ENCODE measurements at places on chromosomes 4 and X. TPM values are rescaled to one million over a fixed set of nuclear protein-coding genes. Genes with fewer than 3 reads are reported as not detected.

GRCh38 chr4:22299678-22300077, 216.2 kb downstream of the ADGRA3 start:
- no peak for DNase-seq

- DNase-seq = no peak
These were observed 1190.2 kb upstream of the AGA start for GRCh38 chr4:178632415-178632814.

GRCh38 chrX:139825618-139826017, 107.2 kb downstream of the ATP11C start:
- DNase-seq = no peak

GRCh38 chrX:63349307-63349706, 1.8 kb downstream of the SPIN4 start:
- peak; percentile 59 for DNase-seq

DNA sequence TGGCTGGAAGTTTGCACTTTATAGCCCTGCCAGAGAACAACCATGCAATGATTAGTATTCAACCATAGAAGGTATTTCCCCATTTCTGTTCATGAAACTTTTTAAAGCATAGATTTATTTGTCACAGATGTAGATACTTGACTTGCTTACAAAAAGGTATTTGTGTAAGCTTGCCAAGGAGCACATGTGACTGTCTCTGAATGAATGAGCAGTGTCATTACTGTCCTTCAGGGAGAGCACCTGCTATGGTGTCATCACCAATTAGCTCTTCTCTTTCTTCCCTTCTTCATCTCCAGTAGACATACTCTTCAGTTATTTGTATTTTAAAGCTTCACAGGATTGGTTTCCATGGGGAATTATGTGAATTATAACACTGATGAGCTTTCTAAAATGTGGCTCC, 1064.7 kb upstream of the GRIA3 start:
- DNase-seq = no peak

DNA sequence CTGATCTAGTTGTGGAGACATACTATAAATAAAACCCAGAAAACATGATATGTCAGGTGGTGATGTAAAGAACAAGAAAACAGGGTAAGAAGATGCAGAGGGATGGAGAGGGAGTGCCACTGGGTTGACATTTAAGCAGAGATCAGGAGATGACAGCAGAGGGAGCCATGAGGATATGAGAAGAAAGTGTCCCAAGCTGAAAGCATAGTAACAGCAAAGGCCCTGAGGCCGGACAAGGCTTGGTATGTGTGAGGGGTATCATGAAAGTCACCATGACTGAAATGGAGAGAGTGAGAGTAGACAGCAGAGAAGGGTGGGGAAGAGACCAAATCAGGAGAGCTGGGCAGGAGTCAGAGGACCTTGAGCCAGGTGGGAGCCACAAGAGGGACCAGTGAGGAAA, 3.4 kb downstream of the GPKOW start:
- no peak for DNase-seq

SLC39A8 gene
- 35.3 TPM for total RNA-seq

GRCh38 chr4:162952232-162952631, 214.5 kb downstream of the NAF1 start:
- DNase-seq = peak; percentile 9

ANXA3 gene
- not detected for total RNA-seq

KCND1 gene
- 0.32 TPM for total RNA-seq

DNA sequence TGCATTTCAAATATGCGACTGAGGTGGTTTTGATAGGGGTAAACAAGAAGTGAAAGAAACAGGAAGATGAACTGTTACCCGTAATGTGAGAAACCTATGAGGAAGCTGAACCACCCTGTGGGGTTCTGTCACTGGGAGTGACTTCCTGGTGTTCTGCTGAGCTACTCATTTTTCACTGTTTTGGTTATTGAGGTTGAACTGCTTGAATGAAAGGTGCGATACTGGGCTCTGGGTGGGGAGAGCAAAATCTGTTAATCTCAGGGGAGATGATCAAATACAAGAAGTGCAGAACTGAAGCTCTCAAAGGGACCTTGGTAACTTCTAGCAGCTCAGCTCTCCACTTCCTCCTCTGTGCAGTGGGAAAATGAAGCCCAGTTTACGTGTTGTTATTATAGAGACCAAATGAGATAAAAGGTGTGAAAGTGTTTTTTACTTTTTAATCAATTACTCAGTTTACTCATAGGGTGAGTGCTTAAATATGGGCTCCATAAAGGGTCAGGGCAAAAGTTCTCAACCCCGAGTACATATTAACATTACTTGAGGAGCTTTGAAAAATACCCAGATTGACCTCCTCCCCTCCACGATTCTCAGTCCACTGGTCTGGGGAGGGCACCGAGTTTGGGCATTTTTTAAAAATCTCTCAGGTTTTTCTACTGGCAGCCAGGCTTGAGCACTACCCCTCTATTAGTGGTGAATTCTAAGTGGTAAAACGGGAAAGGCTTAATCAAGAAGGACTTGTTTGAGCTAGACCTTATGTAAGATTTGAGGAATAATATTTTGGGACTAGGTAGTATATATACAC, 66.7 kb downstream of the COQ2 start:
- DNase-seq = no peak

SSX2B gene
- not detected for total RNA-seq

DNA sequence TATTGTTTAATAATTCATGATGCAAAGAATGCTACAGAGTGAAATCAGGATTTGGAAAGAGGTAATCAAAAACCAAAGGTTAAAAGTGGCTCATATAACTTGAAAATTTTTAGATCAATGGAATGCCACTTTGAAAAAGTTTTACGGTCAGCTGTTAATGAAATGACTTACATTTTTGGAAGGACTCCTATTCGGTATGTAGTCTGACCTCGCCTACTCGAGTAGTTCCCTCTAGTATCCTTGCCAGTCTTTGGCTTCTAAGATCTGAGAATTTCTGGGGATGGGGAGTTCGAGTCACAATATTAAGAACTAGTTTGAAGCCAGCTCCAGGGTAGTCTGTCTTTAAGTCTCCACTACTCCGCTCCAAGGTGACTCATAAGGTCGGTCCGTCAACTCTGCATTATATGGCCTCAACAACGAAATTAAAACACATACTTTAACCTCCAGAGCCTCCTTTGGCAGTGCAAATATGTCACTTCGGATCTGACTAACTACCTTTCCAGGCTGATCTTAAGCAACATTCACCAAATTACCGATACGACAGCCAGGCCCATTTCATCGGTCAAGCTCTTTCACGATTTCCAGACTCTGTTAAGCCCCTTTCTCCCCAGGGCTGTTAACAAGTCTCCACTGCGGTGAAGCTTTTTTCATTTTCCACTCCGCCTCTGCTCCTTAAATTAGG, 733 bp upstream of the NAA15 start:
- DNase-seq = peak; percentile 61

USP17L19 gene
- total RNA-seq = not detected

- no peak for DNase-seq
These were observed 74.6 kb upstream of the FRMPD3 start for GRCh38 chrX:107374831-107375230.

- no peak for DNase-seq
These were observed 5.0 kb downstream of the XPNPEP2 start for GRCh38 chrX:129743821-129744220.

- DNase-seq = no peak
These were observed 1258.0 kb upstream of the IGFBP7 start for GRCh38 chr4:58368221-58368620.

GRCh38 chr4:19700992-19701391, 550.7 kb upstream of the SLIT2 start:
- peak; percentile 21 for DNase-seq

- no peak for DNase-seq
These were observed 21.0 kb downstream of the TNIP3 start for GRCh38 chr4:121143131-121143530.

DNA sequence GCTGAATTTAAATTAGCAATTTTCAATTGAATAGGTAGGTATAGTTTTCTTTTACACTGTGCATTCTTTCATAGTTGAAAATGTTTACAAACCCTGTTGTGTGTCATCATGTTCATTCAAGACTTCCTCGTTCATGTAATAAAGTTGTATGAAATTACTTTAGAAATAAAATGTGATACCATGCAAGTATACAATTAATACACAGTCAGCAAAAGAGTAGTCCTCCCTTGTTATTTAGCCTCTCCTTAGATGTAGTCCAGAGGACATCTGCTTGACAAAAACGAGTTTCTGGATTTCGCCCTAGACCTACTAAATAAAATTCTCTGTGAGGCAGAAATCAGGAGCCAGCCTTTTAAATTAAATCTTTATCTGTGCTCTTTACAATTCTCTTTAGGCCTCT, 231.6 kb downstream of the CXXC4 start:
- DNase-seq = no peak

- no peak for DNase-seq
These were observed 19.4 kb upstream of the TMSB15A start for GRCh38 chrX:102535958-102536357.
